Fibroblast of pulmonary artery (primary cell): ENCODE measurements at places on chromosomes 1 and 21.

DNA sequence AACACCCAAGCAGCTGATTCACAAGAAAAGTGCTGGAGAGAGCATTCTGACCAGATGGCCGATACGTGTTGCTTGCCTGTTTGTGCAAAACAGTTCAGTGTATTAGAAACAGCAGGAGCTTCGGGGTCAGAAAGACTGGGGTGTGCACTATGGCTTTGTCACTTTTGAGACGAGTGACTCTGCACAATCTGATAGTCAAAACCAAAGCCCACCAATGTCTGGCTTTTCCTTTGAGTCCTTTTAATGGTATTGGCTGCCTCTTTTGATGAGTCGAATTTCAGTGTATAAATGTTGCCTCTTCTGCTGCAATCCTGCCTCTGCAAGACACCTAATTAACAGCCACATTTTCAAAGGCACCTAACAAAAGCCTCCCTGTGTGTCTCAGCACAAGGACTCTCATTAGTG lies 444.6 kb downstream of the AJAP1 start:
- DNase-seq, result no peak

- no peak for DNase-seq
Measured at GRCh38 chr1:227666286-227666685, 68.8 kb downstream of the JMJD4 start.

DNA sequence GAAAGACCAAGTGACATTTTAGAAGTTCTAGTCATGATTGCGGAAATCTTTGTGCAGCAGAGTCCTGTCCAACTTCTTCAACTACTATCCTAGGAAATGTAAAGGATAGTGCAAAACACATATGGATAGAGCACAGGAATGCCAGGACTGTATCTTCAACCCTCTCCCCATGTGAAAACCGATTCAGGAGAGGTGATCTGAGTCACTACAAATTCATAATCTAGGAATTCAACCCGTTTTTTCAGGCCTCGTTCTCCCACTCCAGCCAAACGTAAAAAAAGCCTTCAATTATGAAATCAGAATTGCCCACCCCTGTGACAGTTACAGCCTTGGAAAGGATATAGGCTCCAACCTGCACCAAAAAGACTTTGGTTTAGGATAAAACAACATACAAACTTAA lies 52.9 kb upstream of the RGS1 start:
- DNase-seq, result no peak

- no peak for DNase-seq
Measured at GRCh38 chr1:119368554-119368953, at the start of gene HAO2. HAO2 (plus strand) TSS chr1:119368785; CDS start chr1:119381086, 12,301 bp downstream.

DNA sequence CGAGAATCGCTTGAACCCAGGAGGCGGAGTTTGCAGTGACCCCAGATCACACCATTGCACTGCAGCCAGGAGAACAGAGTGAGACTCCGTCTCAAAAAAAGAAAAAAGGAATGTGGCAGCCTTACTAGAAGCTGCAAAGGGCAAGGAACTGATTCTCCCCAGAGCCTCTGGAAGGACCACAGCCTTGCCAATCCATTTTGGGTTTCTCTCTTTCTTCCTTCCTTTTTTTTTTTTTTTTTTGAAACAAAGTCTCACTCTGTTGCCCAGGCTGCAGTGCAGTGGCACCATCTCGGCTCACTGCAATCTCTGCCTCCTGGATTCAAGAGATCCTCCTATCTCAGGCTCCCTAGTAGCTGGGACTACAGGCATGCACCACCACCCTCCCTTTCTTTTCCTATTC lies 9.9 kb upstream of the IFNGR2 start:
- DNase-seq, result no peak

GRCh38 chr1:28867850-28868249 lies 46.5 kb upstream of the EPB41 start:
- no peak for DNase-seq

GRCh38 chr1:203673550-203674411 lies 47.1 kb downstream of the ATP2B4 start:
- DNase-seq, result peak; percentile 87

- no peak for DNase-seq
Measured at GRCh38 chr1:34019741-34020552, 145.1 kb downstream of the CSMD2 start.

DNA sequence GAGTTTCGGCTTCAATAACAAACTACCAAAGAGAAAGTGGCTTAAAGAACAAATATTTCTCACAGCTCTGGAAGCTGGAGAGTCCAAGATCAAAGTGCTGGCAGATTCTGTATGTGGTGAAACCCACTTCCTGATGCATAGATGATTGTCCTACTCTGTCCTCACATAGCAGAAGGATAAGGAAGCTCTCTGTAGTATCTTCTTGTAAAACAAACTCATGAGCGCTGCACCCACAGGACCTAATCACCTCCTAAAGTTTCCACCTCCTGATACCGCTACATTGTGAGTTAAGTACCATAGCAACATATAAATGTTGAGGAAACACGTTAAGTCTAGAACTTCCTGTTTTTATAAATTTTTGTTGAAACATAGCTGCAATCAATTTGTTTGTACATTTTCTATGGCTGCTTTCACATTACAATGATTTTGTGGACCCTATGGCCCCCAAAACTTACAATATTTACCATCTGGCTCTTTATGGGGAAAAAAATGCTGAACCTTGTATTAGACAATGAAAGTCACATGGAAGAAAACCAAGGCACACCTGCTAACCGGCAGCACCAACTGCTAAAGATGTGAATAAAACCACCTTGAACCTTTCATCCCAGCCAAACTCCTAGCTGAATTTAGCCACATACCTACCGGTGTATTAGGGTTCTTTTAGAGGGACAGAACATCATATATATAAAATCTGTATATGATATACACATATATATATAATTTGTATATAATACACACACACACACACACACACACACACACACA lies 1423.4 kb downstream of the NCAM2 start:
- no peak for DNase-seq

DNA sequence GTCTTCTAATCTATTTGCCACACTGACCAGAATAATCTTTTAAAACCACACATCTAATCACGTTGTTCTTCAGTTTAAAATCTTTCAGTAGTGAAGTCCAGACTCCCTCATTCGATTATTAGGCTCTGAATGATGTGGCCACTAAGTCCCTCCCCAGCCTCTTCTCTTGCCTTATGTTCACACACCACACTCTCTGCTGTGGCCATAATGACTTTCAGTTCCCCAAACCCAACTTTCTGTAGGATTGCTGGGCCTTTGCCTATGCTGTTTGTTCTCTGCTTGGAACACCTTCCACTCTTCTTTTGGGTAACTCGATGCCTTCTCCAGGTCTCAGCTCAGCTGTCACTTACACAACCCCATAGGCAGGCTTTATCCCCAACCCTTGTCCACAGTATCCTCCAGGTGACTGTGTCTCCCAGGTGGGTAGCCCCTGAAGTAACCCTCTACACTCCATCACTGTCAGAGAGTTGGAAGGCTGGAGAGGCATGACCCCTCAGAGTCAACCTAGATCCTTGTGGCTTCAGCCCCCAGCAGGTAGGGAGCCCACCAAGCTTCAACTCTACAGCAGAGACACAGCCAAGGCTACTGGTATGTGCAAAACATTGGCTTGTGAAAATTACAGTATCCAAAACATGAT lies 8.4 kb upstream of the SLC37A1 start:
- no peak for DNase-seq

GRCh38 chr1:110482662-110483307 lies 31.8 kb downstream of the PROK1 start:
- no peak for DNase-seq

DNA sequence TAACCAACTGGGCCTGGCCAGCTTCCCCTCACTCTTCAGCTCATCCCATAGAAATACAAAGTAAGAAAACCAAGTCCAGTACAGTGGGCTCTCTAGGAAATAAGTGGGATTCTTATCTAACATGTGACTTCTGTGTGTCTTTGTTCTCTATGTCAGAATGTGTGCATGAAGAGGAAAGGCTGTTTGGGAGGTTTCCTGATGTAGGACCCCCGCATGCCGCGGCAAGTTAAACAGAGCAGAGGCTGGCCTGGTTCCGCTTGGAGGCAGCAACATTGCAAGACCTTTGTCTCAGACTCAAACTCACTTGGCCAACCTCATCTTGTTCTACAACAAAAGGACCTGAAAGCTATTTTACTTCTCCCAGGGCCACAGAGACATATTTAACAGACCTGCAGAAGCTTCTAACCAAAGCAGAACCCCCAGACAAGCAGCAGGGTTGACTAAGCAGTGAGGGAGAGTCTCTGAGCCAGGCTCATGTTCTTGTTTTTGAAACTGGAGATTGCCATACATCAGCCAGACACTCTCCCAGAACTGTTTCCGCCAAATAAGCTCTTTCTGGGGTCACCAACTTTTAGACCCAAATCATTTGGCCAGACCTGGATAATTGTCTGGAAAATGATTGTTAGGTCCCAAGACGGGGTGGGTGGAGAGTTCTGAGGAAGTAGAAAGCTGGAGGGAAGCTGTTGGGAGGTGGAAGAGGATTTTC lies 6.2 kb downstream of the MTARC2 start:
- peak; percentile 29 for DNase-seq

DNA sequence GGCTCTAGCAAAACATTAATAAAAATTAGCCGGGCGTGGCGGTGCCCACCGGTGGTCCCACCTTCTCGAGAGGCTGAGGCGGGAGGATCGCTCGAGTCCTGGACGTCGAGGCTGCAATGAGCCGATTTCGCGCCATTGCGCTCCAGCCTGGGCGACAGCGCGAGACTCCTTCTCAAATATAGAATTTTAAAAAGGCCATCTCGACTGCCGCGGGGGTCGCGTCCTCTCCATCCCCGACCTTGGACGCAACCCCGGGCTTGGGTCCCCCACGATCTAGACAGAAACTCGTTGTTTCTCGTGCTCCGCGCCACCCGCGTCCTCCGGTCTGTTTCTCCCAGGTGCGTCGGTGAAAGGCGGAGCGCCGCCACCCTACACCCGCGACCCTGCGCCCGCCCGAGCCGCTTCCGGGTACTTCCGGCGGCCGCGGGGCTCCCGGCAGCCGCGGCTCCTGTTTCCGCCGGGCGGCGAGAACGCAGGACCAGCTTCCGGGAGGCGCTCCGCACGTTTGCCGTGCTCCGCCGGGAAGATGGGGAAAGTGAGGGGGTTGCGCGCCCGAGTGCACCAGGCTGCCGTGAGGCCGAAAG lies at the start of gene SLX9:
Gene SLX9, plus strand, starts transcription at position 498 of the 584 bp plus-strand sequence. Its CDS starts 29 bp downstream, at position 527.
- DNase-seq, result peak; percentile 78

DNA sequence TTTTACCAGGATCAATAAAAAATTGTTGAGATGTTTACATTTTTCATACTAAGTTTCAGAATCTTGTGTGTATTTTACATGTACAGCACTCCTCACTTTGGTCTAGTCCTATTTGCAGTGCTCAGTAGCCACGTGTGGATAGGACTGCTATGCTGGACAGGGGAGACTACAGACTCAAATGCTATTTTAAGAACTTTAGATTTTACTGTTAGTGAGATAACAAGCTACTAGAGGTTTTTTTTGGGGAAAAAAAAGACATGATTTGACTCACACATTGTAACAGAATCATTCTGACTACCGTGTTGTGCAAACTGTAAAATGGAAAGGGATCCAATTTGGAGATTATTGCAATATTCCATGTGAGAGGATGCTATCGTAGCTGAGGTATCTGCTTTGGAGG lies 418.9 kb upstream of the PRMT6 start:
- DNase-seq, result no peak

DNA sequence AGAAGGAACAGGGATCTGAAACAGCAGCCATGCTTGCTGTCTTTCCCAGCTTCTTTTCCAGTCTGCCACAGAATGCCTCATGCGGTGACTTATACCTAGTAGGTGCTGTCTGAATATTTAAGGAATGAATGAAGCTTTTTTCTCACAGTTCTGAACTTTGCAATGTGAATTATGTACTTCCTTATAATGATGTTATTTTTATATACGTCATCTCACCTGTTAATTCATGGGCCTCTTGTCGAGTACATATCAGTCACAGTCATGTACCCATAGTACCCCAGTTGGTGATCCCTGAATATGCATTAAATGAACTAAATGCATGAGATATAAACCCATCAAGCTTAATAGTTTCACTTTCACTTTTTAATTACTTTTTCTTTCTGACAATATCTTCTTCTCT lies 132.7 kb downstream of the NTNG1 start:
- DNase-seq, result no peak

DNA sequence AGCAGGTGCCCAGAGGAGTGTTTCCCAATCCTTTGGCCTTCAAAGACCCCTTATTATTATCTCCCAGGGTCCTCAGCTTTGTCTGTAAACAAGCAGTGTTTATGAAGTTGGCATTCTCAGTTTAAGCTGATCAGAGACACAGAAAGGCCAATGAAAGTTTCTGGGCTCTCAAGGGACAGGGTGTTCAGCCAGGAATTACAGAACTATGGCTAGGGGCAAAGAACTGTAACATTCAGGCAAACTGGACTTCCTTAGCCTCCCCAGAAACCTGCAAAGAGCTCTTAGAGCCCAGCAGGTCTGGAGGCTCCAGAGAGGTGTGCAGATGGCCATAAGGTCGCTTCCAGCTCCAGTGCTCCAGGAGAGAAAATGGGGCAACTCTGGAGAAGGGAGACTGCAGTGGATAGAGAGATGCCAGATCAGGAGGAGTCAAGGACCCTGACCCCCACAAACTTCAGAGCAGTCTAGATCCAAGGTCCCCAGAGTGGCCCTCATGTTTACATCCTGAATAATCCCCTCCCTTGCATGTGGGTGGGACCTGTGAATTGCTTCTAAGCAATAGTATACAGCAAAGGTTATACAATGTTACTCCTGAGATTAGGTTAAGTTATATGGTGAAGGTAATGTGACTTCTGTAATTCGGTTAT lies 6.2 kb downstream of the ECHDC2 start:
- no peak for DNase-seq

DNA sequence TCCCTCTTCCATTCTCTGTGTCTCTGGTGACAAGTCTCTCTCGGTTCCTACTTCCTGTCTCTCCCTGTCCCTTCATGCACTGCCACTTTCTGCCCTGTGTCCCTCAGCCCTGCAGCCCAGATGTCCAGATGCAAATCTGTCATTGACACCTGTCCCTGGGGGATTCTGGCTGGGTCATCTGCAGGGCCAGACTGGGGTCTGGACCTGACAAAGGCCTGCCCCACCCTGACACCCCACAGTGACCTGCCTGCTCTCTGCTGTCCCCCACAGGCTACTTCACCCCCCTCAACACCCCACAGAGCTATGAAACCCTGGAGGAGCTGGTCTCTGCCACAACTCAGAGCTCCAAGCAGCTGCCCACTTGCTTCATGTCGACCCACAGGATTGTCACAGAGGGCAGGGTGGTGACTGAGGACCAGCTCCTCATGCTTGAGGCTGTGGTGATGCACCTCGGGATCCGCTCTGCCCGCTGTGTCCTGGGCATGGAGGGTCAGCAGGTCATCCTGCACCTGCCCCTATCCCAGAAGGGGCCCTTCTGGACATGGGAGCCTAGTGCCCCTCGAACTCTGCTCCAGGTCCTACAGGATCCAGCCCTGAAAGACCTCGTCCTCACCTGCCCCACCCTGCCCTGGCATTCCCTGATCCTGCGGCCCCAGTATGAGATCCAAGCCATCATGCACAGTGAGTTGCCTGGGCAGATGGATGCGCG lies 7.2 kb downstream of the THEMIS2 start:
- DNase-seq, result no peak

DNA sequence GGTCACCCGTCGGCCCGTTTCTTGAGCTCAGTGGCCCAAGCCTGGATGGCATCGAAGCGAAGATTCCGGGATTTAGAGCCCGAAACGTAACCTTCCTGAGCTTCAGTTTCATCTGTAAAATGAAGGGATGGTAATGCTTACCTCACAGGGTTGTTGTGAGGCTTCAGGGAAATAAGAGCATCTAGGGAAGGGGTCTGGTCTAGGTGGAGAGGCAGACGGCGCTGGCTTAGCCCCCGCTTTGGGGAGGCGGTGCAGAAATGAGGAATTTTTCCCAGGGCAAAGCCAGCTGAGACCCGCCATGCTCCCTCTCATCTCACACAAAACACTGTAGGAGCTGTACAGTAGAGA lies 717 bp upstream of the MYCL start:
- DNase-seq, result no peak

GRCh38 chr1:182955596-182956588 lies 2.9 kb upstream of the SHCBP1L start:
- DNase-seq, result peak; percentile 78

- no peak for DNase-seq
Measured at GRCh38 chr1:195960580-195960979, 647.7 kb downstream of the KCNT2 start.
